ENCODE measurements at places on chromosomes 16 and 17. TPM values are rescaled to one million over a fixed set of nuclear protein-coding genes. Genes with fewer than 3 reads are reported as not detected.

- no peak for DNase-seq
These were observed 45.1 kb downstream of the ZNF423 start for GRCh38 chr16:49810831-49811230.

DNA sequence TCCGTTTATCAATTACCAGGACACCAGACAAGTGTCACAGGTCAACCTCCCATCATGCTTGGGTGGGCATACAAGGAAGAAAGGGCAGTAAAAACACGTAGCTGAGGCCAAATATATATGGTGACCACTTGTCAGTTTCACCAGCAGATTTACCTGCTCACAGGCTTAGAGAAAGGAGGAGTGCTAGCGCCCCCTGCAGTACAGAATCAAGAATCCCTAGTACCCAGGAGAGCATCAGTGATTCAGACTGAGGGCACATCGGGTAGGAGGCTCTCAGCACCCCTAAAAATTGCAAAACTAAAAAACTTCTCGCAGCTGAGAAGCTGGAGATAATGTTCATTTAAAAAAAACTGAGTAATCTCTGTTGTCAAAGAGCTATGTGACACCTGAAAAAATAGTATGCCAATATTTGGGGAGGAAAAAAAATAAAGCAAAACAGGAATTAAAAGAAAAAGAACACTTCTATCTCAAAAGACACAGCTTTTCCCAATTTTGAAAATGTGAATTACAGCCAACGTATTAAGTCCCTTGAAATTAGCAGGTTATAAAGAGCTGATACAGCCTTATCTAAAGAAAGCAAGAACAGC lies 21.2 kb upstream of the MON1B start:
- DNase-seq: peak; percentile 63

DNA sequence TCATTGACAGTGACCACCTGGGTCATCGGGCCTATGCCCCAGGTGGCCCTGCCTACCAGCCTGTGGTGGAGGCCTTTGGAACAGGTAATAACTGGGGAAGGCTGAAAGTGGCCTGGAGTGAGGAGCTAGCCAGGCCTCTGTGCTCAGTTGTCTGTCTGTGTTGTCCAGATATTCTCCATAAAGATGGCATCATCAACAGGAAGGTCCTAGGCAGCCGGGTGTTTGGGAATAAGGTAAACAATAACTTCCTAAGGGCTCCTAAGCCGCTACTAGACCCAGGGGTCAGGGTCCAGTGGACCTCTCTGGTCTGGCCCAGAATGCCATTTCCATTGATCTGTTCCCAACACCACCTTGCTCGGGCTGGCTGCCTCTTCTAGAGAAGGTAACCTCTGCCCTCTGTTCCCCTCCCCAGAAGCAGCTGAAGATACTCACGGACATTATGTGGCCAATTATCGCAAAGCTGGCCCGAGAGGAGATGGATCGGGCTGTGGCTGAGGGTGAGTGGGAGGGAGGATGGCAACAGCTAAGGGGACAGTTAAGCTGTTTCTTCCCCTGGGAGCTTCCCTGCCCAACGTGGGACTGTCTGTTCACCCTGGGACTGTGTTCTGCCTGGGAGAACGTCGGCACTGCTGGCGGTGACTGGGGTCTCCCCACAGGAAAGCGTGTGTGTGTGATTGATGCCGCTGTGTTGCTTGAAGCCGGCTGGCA lies 1.9 kb upstream of the MLX start:
- DNase-seq: no peak

DNA sequence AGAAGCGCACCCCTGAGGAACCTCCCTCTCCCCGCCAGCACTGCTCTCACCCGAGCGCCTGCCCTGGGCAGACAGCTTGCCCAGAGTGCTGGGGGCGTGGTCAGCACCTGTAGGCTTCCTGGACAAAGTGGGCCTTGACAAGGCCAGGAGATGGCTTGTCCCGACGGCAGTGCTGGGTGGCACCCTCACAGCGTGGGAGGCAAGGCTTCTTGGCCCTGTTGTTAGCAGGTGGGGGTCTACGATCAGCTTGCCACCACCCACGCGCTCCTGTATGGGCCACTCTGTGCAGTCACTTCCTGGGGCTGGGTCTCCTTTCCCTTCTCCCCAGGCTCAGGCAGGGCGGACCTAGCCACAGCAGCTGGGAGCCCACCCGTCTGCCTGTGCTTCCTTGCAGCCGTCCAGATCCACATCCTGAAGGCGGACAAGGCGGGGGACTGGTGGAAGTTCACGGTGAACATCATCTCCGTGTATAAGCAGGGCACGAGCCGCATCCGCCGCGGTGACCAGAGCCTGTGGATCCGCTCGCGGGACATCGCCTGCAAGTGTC lies 218.0 kb downstream of the NTN1 start:
- DNase-seq: no peak

DNA sequence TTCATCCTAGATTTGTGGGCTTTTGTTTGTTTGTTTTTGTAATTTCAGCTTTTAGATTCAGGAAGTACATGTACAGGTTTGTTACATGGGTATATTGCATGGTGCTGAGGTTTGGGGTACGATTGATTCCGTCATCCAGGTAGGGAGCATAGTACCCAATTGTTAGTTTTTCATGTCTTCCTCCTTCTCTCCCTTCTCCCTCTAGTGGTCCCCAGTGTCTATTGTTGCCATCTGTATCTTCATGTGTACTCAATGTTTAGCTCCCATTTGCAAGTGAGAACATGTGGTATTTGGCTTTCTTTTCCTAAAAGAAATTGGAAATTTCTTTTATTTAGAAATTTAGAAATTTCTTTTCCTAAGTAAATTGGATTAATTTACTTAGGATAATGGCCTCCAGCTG lies 37.1 kb upstream of the BCAS3 start:
- no peak for DNase-seq

DNA sequence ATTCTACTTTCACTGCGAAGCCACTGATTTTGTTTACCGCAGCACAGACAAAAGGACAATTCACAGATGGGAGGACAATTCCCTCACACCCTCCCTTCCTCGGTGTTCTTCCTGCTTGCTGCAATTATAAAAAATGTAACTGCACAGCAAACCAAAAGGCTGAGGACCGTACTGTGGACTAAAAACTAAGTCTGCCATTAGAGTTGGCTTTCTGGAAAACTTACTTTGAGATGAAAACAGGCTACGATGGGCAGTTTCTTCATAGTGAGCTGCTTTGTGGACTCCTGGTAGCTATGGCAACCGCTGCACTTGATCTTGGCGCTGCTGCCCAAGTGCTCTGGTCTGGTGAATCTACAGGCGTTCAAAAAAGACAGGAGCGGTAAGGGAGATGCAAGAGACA lies 35.2 kb downstream of the USP22 start:
- no peak for DNase-seq

DNA sequence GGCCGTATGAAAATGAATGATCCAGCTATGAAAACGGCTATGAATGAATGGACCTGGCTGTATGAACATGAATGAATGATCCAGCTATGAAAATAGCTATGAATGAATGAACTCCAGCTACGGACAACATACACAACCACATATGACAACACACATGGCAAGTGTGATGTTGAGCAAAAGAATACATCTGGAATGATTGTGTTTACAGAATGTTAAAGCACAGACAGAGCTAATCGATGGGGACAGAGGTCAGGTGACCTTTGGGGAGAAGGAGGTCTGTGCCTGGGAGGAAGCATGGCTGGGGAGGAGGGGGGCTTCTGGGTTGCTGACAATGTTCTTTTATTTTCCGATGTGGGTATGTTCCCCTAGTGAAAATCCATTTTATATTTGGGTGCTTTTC lies 174.0 kb upstream of the WSCD1 start:
- no peak for DNase-seq

- DNase-seq: no peak
These were observed 626.1 kb downstream of the HS3ST4 start for GRCh38 chr16:26317885-26318284.

GRCh38 chr16:68700120-68700519 lies 37.0 kb upstream of the CDH1 start:
- DNase-seq: no peak

GRCh38 chr17:40067710-40068109 lies 4.9 kb downstream of the THRA start:
- no peak for DNase-seq

GRCh38 chr16:15572329-15573001 lies 70.5 kb downstream of the MARF1 start:
- DNase-seq: no peak

- no peak for DNase-seq
These were observed 4.3 kb upstream of the PABPN1L start for GRCh38 chr16:88870608-88871348.

DNA sequence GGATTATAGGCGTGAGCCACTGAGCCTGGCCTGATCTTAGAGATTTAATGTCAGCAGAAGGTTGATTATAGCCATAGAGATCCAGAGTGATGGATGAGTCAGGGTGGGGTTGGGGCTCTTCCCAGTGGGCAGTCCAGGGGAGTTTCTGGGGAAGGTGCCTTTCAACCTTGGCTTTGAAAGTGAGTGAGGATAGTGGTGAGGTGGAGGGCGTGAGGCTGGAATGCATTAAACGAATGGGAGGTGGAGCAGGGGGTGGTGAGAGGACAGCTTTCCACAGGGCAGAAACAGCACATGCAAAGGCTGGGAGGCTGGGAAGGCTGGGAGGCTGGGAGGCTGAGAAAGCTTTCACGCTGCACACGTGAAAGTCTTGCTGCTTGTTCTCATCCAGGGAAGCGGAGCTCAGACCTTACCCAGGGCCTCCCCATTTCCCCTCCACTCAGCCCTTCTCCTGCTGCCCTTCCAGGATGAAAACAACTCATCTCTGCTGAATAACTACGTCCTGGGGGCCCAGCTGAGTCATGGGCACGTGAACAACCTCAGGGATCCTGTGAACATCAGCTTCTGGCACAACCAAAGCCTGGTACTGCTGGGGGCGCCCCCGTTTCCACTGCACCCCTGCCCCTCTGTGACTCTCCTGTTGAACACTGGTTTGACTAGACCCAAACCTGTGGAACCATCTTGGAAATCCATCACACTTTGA lies 22.3 kb downstream of the ADGRG5 start:
- no peak for DNase-seq

GRCh38 chr16:883340-883739 lies 82.8 kb upstream of the GNG13 start:
- no peak for DNase-seq

DNA sequence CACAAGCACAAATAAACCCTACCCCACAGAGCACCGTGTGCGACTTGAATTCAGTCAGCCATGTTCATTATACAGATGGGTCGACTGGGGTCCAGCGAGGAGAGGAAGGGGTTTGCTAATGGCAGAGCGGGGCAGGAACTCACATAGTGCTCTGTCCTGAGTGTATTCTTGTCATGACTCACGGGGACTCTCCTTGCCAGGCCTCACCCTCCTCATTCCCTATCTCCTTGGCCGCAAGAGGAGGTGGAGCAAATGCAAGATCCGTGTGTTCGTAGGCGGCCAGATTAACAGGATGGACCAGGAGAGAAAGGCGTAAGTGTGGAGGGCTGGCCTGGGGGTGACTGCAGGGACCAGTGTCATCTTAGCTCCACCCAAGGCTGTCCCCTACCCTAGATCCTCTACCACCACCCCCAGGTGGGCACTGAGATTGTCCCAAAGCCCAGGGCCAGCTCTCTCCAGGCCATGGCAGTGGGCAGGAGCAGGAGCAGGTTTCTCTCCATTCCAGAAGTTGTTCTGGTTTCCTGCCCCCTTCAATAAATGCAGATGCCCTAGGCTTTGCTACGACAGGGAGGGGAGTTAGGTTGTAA lies 29.4 kb downstream of the SLC12A3 start:
- DNase-seq: no peak

DNA sequence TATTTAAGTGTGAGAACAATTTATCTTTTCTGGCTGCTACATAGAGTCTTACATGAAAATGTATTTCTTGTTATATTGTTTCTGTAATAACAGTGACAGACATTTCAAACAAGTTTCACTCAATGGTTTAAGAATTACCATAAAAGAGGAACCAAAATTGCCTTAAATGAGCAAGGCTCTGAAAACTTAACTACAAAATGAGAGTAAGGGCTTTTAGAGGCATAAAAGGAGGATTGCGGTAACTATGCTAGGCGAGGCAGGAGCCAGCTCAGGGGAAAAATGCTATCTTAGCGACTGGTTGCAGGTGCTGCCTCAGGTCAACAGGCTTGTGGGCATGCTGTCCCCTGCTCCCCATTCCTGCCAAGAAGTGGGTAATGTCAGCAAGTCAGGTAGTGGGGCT lies 81.7 kb upstream of the MSI2 start:
- no peak for DNase-seq

- DNase-seq: no peak
These were observed 168.2 kb downstream of the VPS53 start for GRCh38 chr17:546456-546855.

GRCh38 chr17:7502987-7503386 lies 18.8 kb downstream of the POLR2A start:
- no peak for DNase-seq

- DNase-seq: no peak
These were observed 39.1 kb downstream of the RMI2 start for GRCh38 chr16:11384184-11384955.

- no peak for DNase-seq
These were observed 50.0 kb downstream of the BEAN1 start for GRCh38 chr16:66477028-66477515.

DNA sequence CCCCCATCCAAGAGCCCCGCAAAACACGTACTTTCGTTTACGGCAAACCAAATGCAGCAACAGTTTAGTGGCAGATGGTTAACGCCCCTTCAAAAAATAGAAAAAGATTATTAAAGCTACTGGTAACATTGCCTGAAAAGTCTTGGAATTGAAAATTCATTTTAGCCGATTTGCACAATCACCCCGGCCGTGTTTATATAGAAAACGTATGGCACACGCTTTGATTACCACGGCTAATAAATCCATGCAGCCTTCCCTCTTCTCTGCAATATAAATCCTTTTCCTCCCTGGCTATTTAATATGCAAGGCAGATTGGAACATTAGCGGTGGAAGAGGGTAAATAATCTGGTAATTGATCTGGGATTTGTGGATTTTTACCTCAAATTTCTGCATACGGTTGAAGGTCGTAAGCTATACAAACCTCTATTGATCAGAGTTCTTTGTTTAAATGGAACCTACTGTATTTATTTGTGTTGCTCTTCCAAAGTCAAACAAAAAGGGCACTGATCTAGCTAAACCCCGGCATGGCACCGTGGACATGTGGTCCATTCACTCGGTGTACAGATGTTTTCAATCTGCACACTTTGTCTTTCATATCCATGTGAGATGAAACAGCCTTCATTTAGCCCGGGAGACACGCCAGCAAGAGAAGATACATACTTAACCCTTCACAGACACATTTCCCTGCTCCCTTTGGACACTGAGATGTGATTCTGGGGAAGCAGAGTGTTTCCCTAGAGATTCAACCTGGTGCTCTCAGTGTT lies 238.1 kb upstream of the MAF start:
- no peak for DNase-seq

- DNase-seq: no peak
These were observed 3.3 kb upstream of the RIPOR1 start for GRCh38 chr16:67525176-67525860.

Gene STH
- not detected for total RNA-seq

Gene TBC1D3C
- total RNA-seq: 0.18 TPM

Gene GLOD4
- 76.9 TPM for total RNA-seq

Gene NUPR1
- 12.3 TPM for total RNA-seq

Gene GPRC5B
- total RNA-seq: 31.3 TPM

Gene NPIPA5
- 11.0 TPM for total RNA-seq

Gene RECQL5
- total RNA-seq: 56.9 TPM

Gene OR1F1
- not detected for total RNA-seq

Gene WFDC1
- total RNA-seq: 3.0 TPM

All from mesothelial cell of epicardium (in vitro differentiated cells).